ENCODE measurements at places on chromosomes 16 and 17. TPM values are rescaled to one million over a fixed set of nuclear protein-coding genes. Genes with fewer than 3 reads are reported as not detected.

Gene SLC22A31
- not detected for total RNA-seq

Gene KRT28
- not detected for total RNA-seq

Gene DOC2A
- total RNA-seq, result not detected

Gene TLCD2
- 0.20 TPM for total RNA-seq

- H3K4me3 ChIP-seq, result peak overlapping the region; percentile 54
- H3K4me1 ChIP-seq, result peaks cover 28% of the 10 kb centered on the region
- peaks cover 10% of the 10 kb centered on the region for H3K36me3 ChIP-seq
- H3K27ac ChIP-seq, result no peak overlapping the region
These were observed 25.6 kb downstream of the ATP6V0A1 start for GRCh38 chr17:42484304-42484703.

DNA sequence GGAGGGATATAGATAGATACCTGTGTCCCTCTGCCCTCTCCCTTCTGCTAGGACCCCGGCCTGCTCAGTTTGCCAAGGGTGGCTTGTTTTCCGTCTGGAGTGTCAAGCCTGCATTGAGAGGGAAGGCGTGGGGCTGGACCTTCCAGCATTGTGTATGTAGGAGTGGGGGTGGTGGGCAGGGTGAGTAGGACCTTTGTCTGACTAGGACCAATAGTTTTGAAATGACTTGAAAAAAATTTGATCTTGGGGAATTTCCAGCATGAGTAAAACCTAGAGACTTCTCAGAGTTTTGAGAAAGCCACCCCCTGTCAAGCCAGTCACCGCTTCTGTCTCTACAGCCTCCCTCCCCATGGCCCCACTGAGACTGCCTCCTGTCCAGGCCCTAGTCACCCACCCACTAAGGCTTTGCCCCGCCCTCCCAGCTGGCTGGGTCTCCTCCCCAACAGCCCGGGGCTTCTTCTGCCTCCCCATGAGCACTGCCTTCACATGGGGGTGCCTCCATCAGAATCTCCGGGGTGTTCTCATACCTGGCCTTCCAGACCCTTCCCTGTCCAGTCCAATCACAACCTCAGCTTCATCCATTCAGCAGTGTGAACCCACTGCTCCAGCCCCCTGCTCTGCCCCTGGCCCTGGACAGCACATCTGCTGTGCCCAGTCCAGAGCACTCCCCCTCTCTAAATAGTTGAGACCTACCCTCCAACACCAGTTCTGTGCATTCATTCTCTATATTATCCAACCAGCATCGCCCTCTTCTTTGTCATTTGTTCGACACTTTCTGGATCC, 207.0 kb downstream of the MSI2 start:
- DNase-seq, result peak; percentile 88
- no peak overlapping the region for H3K4me3 ChIP-seq
- peaks cover 60% of the 10 kb centered on the region for H3K4me1 ChIP-seq
- H3K36me3 ChIP-seq, result peaks cover 8% of the 10 kb centered on the region
- no peaks in the 10 kb centered on the region for H3K27me3 ChIP-seq

- peak; percentile 59 for DNase-seq
- H3K27me3 ChIP-seq, result no peaks in the 10 kb centered on the region
- peaks cover 38% of the 10 kb centered on the region for H3K4me1 ChIP-seq
- H3K36me3 ChIP-seq, result peaks cover 28% of the 10 kb centered on the region
These were observed 690 bp downstream of the NDE1 start for GRCh38 chr16:15650698-15651171.

DNA sequence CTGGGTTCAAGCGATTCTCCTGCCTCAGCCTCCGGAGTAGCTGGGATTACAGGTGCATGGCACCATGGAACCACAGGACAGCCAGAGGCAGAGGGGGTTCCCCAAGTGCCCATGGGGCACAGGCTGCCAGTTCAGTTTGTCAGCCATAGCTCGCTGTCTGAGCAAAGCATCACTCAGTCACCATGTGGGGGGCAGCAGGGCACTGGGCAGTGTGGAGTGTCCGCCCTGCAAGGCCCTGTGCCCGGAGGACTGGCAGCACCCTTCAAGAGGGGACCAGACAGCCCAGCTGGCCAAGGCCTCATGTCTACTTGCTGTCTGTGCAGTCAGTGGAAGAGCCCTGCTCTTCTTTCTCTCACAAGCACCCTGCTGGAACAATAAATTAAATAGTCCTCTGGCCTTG, 6.4 kb downstream of the ALYREF start:
- peaks cover 22% of the 10 kb centered on the region for H3K4me1 ChIP-seq
- no peak overlapping the region for H3K4me3 ChIP-seq

- no peaks in the 10 kb centered on the region for H3K36me3 ChIP-seq
- H3K4me3 ChIP-seq, result no peak overlapping the region
- no peaks in the 10 kb centered on the region for H3K4me1 ChIP-seq
- H3K27me3 ChIP-seq, result no peaks in the 10 kb centered on the region
These were observed 184.8 kb upstream of the ZFHX3 start for GRCh38 chr16:73232555-73233328.

DNA sequence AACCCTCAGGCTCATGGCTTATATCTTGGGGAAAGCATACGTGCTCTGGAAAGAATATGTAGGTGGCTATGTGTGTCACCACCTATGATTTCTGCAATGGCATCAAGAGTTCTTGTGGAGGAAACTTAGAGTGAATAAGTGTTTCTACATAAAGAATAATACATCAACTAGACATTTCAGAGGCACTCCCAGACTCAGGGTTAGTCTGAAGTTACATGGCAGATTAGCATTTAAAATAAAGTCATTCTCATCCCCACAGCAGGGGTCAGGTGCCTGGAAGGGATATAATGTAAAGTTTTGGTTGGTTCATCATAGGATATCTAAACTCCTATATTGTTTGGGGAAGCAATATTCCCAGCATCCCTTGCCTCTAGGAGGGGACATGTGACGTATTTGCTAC, 182.1 kb downstream of the PCTP start:
- H3K4me3 ChIP-seq, result no peak overlapping the region
- H3K27ac ChIP-seq, result no peak overlapping the region
- DNase-seq, result no peak
- no peaks in the 10 kb centered on the region for H3K27me3 ChIP-seq

- DNase-seq, result no peak
- H3K27ac ChIP-seq, result no peak overlapping the region
- no peaks in the 10 kb centered on the region for H3K36me3 ChIP-seq
- no peak overlapping the region for H3K4me3 ChIP-seq
- peaks cover 34% of the 10 kb centered on the region for H3K27me3 ChIP-seq
These were observed 9.7 kb downstream of the NXN start for GRCh38 chr17:969811-970355.

- peaks cover 2% of the 10 kb centered on the region for H3K4me1 ChIP-seq
- H3K27ac ChIP-seq, result no peak overlapping the region
- H3K36me3 ChIP-seq, result no peaks in the 10 kb centered on the region
- peaks cover 3% of the 10 kb centered on the region for H3K27me3 ChIP-seq
These were observed 23.4 kb upstream of the MPO start for GRCh38 chr17:58303971-58304749.

GRCh38 chr16:48511071-48511540, 98.9 kb downstream of the N4BP1 start:
- no peaks in the 10 kb centered on the region for H3K4me1 ChIP-seq
- H3K36me3 ChIP-seq, result no peaks in the 10 kb centered on the region
- no peak overlapping the region for H3K27ac ChIP-seq
- no peak overlapping the region for H3K4me3 ChIP-seq
- H3K27me3 ChIP-seq, result peaks cover 6% of the 10 kb centered on the region

DNA sequence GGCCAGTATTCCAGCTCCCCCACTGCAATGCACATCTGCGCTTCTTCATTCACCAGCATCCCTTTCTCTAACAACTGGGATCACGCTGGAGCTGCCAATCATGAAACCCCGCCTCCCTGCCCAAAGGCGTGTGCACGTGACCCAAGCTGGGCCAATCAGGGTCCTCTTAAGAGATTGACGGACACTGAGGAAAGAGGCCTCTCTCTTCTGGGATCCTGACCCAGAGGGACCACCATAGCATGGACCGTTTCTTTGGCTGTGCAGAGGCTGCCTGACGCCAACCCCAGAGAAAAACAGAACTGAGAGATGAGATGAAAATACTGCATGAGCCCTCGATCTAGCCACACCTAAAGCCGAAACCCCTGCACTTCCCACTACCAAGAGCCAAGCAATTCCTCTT, 32.0 kb downstream of the COTL1 start:
- H3K36me3 ChIP-seq, result peaks cover 69% of the 10 kb centered on the region
- peak overlapping the region; percentile 28 for H3K27ac ChIP-seq
- peaks cover 65% of the 10 kb centered on the region for H3K4me1 ChIP-seq
- no peaks in the 10 kb centered on the region for H3K27me3 ChIP-seq
- DNase-seq, result no peak

DNA sequence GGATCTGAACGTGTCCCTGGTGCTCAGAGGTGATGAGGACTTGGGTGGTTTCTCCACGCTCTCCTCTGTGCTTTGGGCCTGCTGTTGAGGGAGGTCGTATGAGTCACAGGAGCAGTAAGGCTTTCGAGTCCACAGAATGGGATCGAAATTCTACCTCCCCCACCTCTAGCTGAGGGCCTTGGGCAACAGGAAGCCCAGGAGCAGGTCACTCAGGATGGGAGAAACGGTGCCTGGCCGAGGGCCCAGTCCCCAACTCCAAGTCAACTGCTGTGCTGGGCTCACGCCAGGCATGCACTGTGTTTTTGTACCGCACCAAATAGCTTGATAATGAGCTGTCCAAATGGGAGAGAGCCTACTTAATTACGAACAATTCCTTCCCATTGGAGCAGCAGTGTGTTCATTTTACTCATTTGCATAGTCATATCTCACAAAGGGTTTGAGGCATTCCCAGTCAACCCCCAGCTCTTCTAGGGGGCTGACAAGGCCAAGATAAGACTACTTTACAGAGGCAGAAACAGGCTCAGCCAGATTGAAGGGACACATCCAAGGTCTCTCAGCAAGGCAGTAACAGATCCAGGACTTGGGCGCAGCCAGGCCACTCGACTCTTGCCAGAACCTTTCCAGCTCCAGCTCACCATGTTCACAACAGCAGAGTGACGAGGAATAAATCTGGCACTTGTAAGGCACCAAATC, 53.6 kb downstream of the WNT3 start:
- H3K27me3 ChIP-seq, result peaks cover 12% of the 10 kb centered on the region
- no peaks in the 10 kb centered on the region for H3K36me3 ChIP-seq
- H3K4me1 ChIP-seq, result peaks cover 1% of the 10 kb centered on the region
- no peak for DNase-seq
- no peak overlapping the region for H3K4me3 ChIP-seq

GRCh38 chr16:56781528-56781961, 51.6 kb downstream of the NUP93 start:
- H3K4me1 ChIP-seq, result peaks cover 39% of the 10 kb centered on the region
- no peak overlapping the region for H3K27ac ChIP-seq
- no peak overlapping the region for H3K4me3 ChIP-seq

DNA sequence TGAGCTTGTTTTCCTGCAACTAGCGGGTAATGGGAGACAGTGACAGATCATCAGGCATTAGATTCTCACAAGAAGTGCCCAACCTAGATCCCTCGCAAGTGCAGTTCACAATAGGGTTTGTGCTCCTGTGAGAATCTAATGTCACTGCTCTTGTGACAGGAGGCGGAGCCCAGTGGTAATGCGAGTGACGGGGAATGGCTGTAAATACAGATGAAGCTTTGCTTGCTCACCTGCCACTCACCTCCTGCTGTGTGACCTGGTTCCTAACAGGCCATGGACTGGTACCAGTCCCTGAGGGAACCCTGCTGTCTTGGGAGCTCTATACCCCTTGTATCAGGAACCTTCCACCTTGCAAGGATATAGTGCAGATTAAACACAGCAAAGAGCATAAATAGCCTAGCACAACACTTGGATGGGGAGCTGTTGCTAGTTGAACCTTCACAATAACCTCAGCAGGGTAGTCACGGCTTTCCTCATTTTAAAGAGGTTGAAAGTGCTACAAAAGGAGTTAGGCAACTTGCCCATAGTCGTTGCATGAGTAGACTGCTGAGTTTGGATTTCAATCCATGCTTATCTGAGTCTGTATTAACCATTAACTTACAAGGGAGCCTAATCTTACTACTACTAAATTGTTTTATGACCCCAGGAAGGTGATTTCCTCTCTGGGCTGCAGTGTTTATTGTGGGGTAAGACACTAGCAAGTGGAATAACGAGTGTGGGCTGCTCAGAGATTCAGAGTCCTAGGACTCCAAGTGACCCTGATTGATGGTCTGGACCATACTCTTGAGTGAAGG, 156.6 kb upstream of the ZFHX3 start:
- H3K27me3 ChIP-seq, result no peaks in the 10 kb centered on the region
- H3K36me3 ChIP-seq, result no peaks in the 10 kb centered on the region
- no peak overlapping the region for H3K27ac ChIP-seq
- DNase-seq, result no peak
- no peaks in the 10 kb centered on the region for H3K4me1 ChIP-seq

GRCh38 chr17:67448449-67448848, 71.4 kb downstream of the PITPNC1 start:
- H3K27me3 ChIP-seq, result no peaks in the 10 kb centered on the region
- H3K4me1 ChIP-seq, result peaks cover 52% of the 10 kb centered on the region
- H3K27ac ChIP-seq, result peak overlapping the region; percentile 35
- peaks cover 21% of the 10 kb centered on the region for H3K36me3 ChIP-seq
- no peak for DNase-seq

DNA sequence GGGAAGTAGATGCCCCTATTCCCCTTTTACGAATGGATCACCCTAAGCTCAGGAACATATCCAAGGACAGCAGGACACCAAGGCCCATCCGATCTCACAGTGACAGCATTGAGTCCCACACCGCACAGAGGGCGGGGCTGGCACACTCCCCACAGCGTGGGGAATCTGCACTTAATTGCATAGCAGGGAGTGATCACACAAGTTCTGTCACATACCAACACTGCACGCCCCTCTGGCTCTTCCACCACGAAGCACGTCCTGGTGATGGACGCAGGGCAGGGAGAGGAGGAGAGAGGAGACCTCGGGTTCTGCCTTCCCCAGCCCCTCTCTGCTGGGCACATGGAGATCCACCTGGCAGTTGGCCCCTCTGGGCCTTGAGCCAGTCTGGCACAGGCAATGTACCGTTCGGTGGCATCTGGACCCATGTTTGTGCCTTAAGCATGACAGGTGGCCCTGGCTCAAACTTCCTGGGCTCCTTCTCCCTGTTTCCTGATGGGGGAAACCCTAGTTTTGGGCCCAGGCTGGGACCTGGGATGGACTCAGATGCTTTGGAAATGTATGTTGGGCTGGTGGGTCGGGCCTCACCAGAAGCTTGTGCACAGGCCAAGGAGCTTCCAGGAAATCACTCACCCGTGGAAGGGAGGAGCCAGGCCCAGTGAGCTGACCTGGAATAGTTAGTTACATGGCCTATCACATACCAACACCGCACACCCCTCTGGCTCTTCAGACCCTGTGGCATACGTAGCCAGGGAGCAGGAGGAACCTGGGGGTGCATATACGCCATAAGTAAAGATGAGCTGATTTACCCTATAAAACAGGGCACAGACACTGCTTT, 35.1 kb upstream of the CREBBP start:
- DNase-seq, result no peak
- peaks cover 3% of the 10 kb centered on the region for H3K36me3 ChIP-seq
- no peak overlapping the region for H3K4me3 ChIP-seq
- no peaks in the 10 kb centered on the region for H3K27me3 ChIP-seq

DNA sequence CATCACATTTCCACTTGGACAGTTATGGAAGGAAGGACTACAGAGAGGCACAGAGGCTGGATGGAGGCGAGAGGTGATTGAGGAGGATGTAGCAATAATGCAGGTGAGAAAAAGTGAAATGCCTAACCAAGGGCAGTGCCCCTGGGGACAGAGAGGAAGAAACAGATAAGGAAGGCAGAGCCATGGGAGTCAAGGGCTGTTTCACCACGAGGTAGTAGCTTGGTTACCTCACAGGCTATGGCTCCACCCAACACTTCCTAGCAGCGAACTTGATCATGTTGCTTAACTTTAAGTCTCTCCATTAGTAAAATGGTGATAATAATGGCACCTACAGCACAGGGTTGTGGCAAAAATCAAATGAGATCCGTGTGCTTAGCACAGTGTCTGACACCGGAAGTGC, 83.9 kb downstream of the YPEL2 start:
- DNase-seq, result no peak
- no peak overlapping the region for H3K4me3 ChIP-seq
- H3K27ac ChIP-seq, result peak overlapping the region; percentile 81
- peaks cover 6% of the 10 kb centered on the region for H3K36me3 ChIP-seq
- peaks cover 61% of the 10 kb centered on the region for H3K4me1 ChIP-seq
